ENCODE measurements at places on chromosomes 2 and 18.

GRCh38 chr2:193539188-193539587 is 1344.5 kb upstream of the TMEFF2 start:
- no peak for DNase-seq

- DNase-seq, result no peak
These were observed 101.7 kb upstream of the GATA6 start for GRCh38 chr18:22067682-22068081.

DNA sequence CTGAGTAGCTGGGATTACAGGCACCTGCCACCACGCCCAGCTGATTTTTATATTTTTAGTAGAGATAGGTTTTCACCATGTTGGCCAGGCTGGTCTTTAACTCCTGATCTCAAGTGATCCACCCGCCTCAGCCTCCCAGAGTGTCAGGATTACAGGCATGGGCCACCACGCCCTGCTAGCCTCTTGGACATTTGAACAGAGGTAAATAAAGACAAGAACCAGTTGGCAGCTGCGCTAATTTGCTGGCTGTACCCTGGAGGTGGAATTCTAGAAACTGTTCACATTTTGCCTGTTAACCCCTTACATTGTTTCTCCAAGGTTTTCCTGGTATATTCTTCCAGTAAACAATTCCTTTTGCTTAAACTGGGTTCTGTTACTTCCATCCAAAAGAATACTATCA is 132.9 kb downstream of the CDH2 start:
- no peak for DNase-seq

GRCh38 chr2:95036596-95037383 is 11.3 kb downstream of the MAL start:
- no peak for DNase-seq

DNA sequence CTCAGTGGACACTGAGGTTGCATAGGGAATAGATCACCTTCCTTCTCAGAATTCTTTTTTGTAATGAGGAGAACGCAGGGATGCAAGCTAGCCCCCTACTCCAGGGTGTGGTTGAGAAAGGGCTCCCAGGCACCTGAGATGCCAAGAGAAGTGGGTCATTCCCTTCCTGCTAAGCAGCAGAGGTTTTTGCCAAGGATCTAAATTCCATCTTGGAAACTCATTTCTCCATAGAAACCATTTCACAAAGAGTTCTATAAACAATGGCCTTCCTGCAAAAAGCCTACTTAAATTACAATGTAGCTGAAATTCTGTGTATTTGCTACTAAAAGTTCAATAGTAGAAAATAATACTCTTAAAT is 3.7 kb upstream of the PPP3R1 start:
- DNase-seq, result no peak

DNA sequence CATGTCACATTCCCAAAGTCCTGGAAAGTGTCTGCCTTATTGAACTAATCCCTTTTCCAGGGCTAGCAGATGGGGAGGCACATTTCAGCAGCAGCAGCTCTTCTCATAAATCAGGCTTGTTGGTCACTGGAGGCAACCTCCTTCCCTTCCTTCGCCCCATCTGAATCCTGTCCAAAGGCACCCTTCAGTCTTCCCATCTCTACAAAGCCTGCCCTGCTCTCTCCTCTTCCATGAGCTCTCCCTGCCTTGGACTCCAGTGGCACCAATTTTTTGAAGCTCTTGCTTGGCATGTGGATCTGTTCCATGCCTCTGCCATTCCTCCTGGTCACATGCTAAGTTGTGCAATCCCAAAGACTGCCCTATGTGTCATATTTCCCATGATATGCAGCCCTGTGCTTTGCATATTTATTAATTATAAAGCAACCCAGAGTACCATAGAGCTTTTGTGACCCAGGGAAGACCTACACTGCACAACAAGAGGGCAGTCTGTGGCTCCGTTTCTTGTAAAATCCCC is 70.3 kb downstream of the ANTXR1 start:
- no peak for DNase-seq

DNA sequence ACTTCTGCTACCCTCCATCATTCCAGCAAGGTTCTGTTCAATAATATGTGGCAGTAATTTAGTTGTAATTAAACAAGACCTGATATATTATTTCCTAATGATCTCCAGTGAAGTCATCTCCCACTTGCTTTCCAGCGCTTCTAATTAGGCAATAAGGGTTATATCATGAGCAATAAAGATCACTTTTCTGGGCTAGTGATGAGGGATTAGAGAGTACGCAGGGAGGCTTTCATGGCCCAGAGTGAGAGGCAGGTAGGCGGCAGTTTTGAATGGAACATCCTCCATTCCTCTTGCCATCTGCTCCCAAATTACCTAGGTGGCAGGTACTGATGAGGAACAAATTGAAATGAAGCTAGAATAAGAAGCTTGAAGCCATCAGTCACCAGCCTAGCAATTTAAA is 358.1 kb upstream of the SYT4 start:
- DNase-seq, result peak; percentile 73

DNA sequence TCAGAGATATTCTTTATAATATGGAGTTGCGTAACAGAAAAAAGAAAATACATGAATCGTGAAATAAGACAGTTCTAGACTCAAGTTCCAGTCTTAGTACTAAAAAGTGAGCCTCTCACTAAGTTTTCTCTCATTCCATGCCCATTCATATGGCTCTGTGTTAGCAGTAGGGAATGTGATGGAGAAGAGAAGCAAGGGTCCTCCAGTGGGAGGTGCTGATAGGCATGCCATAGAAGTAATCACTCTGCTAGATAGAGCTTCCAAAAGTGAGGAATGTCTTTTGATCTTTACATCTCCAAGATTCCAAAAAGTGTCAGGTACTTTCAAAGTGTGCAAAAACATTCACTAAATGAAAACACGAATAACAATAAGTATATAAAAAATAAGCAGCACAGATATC is 678.4 kb downstream of the DCDC2C start:
- DNase-seq, result no peak

DNA sequence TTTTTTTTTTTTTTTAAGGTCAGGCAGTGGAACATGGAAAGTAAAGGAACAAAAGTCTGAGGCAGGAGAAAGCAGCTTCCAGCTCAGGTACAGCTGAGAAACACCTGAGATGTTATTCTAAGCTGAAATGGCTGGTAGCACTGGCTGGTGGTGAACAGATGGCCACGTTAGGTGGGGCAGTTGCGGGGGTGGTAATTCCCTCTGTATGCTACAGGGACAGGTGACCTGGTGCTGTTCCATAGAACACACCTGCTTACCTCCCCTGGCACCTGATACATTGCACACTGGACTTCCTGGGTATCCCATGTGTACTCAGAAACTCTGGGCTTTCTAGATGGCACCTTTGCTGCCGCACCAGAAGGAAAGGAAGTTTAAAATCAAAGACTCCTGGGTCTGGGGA is 333.3 kb downstream of the SLC8A1 start:
- DNase-seq, result peak; percentile 77

- DNase-seq, result no peak
These were observed 161.6 kb downstream of the LCLAT1 start for GRCh38 chr2:30608643-30609042.

GRCh38 chr18:3799515-3799914 is 349.5 kb downstream of the TGIF1 start:
- no peak for DNase-seq

DNA sequence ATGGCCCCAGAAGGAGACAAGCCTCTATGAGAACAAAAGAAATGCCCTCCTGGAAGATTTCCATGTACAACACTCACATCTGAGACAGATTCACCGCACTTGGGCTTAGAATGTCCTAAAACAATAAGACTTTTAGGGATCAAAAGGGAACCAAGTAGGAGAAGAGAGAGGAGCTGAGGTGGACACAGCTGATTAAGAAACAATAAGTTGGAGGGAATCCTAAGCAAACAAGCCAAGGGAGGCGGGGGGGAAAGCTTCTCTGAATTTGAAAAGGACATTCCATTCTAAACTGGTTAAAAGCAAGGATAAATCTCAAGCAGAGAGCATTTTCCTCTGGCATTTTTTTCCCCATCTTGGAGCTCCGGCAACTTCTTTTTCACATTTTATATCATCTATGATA is 9.9 kb downstream of the ACVR1 start:
- no peak for DNase-seq

DNA sequence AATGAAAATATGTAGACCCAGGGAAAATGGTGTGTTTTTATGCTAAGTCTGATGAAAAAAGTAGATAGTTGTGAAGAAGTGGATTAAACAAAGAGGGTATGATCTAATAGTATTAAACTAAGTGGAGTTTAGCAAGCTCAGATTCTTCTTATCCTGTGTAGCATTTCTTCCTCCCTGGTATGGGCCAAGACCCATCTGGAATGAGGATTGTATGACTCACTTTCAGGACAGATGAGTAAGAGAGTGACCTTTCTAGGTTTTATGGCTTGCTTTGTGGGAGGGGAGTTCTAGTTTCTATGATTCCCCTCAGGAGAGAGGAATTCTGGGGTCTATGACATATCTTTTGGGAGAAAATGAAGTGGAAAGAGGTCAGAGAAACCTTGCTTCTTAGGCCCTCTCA is 550.1 kb downstream of the SPAG16 start:
- DNase-seq, result no peak

GRCh38 chr18:74914052-74914591 is 294.8 kb downstream of the PTGR3 start:
- no peak for DNase-seq

DNA sequence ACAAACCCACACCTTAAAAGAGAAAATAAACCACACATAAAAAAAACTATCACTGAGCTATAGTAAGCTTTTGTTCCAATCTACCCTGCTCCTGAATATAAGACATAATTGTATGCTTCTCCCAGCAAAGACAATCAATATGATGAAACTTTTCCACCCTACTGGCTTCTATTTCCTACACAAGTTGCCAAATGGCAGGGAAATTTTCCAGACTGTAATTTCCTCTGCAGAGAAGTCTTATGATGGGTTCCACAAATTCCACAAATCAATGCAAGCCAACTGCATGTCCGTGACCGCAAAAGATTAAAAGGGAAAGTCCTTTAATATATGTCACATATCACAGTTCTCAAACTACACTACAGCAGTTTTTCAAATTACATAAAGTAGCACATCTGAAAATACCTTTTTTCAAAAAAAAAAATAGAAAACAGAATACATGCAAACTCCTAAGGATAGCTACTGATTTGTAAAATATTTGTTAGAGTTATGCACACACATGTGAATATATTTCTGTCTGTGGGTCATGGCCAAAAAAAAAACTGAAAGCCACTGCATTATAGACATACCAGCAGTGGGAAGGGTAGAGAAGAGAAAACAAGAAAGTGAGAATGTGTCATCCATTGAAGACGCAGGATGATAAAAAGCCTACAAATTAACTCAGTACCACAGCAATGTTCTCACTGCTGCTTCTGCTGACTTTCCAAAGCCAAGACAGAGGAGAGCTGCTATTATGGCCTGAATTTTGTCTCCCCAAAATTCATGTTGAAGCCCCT is 61.4 kb downstream of the RPL31 start:
- DNase-seq, result no peak

DNA sequence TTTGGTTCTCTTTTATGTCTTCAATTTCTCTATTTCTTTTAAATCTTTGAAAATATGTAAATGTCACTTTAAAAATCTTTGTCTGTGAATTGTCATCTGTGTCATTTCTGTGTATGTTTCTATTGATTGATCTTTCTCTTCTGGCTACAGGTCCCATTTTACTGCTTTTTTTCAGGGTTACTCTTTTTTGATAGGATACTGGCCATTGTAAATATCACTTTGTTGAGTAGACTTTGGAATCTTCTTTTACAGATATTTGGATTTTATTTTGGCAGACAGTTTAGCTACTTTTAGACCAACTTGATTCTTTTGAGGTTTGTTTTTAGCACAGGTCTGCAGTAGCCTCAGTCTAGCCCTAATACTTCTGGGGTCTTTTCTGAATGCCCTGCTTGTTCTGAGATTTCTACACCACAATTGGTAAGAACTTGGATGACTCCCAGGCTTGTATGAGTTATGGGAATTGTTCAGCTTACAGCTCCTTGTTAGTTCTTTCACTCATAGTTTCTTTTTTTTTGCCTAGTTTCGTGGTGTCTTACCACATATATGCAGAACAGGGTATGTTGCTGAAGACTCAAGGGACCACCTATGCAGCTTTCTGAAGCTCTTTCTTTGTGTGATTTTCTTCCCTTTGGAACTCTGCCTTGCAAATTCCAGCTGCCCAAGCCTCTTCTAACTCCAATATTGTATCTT is 122.2 kb downstream of the QPCT start:
- DNase-seq, result no peak

GRCh38 chr2:9282128-9283112 is 75.8 kb downstream of the ASAP2 start:
- peak; percentile 22 for DNase-seq

- no peak for DNase-seq
These were observed 120.3 kb upstream of the SULT1C3 start for GRCh38 chr2:108119492-108119891.

DNA sequence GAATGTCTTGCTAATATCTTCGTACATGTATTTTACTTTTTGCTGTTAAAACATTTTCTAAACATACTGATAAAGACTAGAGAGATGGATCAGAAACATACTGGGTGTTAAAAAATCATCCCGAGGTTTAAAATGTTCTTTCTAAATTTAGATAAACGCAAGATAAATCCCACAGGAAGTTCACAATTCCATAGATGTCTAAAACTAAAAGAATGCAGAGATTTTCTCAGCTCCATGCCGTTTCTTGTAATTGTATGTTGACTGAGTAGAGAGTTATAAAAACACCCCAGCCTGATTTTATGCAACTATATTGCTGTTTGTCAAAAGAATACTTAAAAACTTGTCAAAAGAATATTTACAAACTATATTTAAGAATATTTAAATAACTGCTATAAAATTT is 455.7 kb downstream of the ARHGAP15 start:
- DNase-seq, result no peak

DNA sequence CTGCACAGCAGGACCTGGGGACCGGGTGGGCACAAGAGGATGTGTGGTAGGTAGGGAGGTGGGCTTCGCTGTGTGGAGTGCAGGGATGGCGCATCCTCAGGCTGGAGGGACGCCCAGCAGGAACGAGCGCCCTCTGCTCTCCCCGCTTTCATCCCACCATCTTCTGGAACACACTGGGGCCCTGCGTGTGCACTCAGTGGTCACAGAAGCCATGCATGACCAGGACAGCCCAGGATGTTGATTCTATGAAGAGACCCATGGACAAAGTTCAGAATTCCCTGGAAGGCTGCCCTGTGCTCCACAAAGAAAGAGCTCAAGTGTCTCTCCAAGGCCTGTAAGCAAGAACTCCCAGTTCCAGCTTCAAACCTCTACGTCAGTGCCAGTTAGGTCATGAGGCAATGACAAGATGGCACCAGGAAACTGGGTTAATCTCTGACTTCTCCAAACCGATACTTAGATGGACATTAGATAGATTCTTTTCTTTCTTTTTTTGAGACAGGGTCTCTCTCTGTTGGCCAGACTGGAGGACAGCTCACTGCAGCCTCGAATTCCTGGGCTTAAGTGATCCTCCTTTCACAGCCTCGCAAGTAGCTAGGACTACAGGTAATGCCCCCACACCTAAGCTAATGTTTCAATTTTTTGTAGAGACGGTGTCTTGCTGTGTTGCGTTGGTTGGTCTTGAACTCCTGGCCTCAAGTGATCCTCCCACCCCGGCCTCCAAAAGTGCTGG is 3.4 kb downstream of the SLC66A2 start:
- no peak for DNase-seq

GRCh38 chr2:25071966-25072365 is 30.1 kb downstream of the EFR3B start:
- DNase-seq, result no peak

- DNase-seq, result no peak
These were observed 99.5 kb upstream of the RNF152 start for GRCh38 chr18:61992285-61992684.

GRCh38 chr2:184683911-184684310 is 85.6 kb downstream of the ZNF804A start:
- DNase-seq, result no peak

- DNase-seq, result no peak
These were observed 3.2 kb upstream of the UGT1A6 start for GRCh38 chr2:233689501-233689900.

GRCh38 chr2:229633556-229633955 is 80.8 kb downstream of the DNER start:
- DNase-seq, result no peak

Measured in NCI-H2081 (cell line).